ENCODE measurements at places on chromosomes 3 and 15. TPM values are rescaled to one million over a fixed set of nuclear protein-coding genes. Genes with fewer than 3 reads are reported as not detected.
A peak's percentile ranks its signal among the peaks of the same experiment; 100 is the strongest.

- DNase-seq, result no peak
Measured at GRCh38 chr15:100601617-100602063, 344 bp downstream of the LINS1 start.

DNA sequence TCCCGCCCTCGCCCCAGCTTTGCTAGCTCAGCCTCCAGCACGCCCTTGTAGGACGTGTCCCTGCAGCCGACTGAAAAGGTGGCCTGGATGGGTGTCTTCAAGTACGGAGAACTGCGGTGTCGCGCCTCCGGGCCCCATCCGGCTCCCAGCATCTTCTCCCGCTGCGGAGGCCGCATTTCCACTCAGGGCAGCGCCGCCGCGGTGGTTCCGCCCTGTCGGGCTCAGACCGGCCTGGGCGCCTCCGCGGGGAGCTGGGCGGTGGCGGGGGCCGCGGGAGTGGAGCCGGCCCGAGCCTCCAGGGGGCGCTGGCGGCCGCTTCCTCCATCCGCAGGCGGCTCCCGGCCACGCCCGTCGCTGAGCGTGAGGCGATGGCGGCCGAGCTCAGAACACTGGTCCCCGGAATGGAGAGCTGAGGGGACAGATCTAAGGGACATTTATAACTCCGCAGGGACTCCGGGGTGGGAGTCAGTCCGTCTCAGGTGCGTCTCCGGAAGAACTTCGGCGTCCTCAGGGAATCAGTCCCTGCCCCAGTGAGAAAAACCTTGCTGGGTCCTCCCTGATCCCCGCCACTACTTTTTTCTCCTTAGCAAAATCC, 13.6 kb upstream of the SMCO1 start:
- DNase-seq, result peak; percentile 52

DNA sequence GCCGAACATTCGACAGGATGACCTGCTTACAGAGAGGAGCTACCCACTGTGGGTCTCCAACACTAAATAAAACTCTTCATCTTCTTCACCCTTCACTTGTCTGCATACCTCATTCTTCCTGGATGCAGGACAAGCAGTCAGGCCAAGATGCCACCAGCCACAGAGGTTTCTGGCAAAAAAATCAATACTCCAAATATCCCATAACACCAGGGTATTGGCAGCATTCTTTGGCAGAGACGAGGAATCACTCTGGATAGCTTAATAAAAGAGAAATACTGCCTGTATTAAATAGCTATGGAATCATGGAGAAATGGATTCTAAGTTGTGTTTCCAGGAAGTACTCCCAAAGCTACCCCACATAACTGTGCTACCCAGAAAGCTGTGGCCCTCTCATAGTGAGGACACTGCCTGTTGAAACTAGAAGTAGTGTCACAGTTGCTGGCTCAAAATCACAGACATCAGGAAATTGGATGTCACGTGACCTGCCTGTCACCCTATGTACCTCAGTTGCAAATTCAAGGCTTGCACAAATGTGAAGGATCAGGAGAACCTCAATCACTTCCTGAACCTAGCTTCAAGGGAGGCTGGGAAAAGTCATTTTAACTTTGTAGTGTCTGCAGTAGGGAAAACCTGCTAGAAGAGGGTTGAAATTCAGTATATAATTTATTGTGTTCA, 11.0 kb upstream of the LRRC31 start:
- DNase-seq, result no peak

DNA sequence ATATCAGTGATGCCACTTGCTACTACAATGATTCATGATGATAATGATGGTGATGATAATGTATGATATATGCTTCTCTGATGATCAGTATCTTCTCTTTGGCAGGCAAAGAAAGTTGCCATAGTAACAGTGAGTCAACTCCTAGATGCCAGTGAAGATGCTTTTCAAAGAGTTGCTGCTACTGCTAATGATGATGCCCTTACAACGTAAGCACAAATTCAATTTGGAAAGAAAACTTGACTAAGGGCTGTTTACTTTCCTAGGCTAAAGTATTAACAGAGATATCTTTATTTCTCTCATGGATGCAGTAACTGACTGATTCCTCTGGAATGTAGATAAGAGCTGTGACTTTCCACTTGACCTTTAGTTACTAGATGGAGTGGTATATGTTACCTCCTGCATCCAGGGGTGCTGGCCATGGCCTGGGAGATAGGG, 27.8 kb downstream of the ADGRG7 start:
- DNase-seq, result peak; percentile 54

- DNase-seq, result peak; percentile 49
Measured at GRCh38 chr3:179149406-179149867, 1.3 kb downstream of the PIK3CA start.

GRCh38 chr15:27527490-27528067, 556.6 kb downstream of the GABRG3 start:
- no peak for DNase-seq

GRCh38 chr3:108488631-108489030, 21.8 kb downstream of the MYH15 start:
- peak; percentile 26 for DNase-seq

DNA sequence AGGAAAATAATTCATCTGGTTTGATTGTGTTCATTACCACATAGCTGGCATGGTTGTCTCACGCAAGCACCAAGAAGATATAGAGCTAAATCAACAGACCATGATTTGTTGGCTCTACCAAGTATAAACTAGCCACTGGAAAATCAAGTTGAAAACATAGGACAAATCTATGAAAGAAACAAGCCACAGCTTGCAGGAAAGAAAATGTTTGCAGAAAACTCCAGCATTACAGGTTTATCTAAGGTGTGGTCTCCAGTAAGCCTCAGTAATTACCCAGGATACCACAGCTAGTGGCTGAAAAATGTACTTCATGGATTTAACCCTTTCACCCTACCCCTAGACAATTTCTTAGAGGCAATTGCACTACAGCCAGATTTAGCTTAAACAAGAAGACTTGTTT, 340.6 kb downstream of the SOX2 start:
- DNase-seq, result no peak

DNA sequence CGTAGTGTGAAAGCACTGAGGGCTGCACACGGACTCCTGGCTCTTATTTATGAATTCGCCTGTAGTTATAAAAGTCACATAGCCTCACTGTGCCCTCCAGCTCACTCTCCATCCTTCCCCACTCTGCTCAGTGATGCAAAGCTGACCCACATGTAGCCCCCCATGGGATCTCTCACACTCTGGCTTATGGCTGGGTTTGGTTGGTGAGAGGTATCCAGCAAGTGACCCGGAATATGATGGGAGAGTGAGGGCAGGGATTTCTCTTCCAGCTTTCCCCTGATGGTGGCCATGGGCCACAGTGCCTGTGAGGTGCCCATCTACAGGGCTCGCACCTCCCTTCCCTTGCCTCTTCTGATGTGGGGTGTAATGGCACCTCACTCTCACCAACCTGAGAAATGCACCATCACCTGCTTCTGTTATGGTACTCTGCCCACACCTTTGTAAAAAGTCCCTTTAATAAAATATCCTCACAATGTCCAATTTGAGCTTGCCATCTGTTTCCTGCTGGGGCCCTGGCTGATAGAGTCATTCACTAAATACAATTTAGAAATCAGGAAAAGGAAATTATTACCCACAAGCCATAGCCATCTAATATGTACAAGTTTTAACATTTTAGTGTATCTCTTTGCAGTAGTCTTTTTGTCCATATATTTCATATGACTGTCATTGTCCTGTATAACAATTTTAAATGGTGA, 93.6 kb downstream of the SCN11A start:
- DNase-seq, result no peak

GRCh38 chr15:72509484-72509883, 35.4 kb downstream of the ARIH1 start:
- no peak for DNase-seq

- no peak for DNase-seq
Measured at GRCh38 chr3:60770532-60770931, 480.7 kb downstream of the FHIT start.

The SCAMP2 gene
- total RNA-seq, result 60.0 TPM

- DNase-seq, result no peak
Measured at GRCh38 chr15:59936741-59937140, 67.4 kb upstream of the FOXB1 start.

- no peak for DNase-seq
Measured at GRCh38 chr3:31184261-31185061, 290.0 kb upstream of the GADL1 start.

GRCh38 chr3:4813909-4814304, 165.3 kb upstream of the BHLHE40 start:
- no peak for DNase-seq

The GOLGA8T gene
- not detected for total RNA-seq

The GPR27 gene
- not detected for total RNA-seq

Data from M059J (cell line).